ENCODE measurements at places on chromosomes 2 and 18.

DNA sequence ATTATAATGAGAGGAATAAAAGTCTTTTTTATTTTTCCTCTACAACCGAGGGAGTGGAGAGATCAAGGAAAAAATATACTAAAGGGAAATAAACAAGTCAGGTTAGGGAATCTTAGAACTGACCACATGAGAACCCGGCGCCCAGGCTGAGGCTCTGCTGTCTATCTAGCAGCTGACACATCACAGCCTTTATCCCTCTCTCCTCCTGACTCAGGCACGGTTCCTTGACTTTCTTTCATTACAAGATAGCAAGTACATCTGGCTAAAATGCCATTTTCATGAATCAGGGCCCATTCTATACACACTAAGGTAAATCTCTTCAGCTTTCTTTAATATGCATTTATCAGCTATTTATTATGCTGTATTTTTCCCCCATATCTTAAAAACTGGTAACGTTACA is 296.0 kb downstream of the TMX3 start:
- DNase-seq = no peak

- no peak for DNase-seq
Measured at GRCh38 chr2:217954971-217955740, 47.6 kb downstream of the TNS1 start.

GRCh38 chr2:175097297-175097696 is 70.7 kb downstream of the ATF2 start:
- no peak for DNase-seq

DNA sequence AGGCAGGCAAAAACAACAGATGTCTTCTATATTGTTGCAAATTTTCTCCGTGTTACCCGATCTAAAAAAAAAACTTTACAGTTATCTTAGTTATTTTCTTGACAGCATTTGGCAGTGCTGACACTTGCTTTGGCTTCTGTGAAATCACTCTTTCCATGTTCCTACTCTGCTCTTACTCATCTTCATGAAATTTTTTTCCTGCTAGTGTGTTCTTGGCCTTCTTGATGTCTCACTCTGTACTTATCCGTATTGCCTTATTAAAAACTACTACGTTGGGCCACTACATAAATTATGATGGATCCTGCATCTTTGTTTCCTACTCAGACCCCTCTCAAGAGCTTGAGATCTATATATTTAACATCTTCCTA is 134.4 kb downstream of the IKZF2 start:
- DNase-seq = no peak

GRCh38 chr2:84924173-84925106 is 19.0 kb downstream of the TMSB10 start:
- peak; percentile 40 for DNase-seq

DNA sequence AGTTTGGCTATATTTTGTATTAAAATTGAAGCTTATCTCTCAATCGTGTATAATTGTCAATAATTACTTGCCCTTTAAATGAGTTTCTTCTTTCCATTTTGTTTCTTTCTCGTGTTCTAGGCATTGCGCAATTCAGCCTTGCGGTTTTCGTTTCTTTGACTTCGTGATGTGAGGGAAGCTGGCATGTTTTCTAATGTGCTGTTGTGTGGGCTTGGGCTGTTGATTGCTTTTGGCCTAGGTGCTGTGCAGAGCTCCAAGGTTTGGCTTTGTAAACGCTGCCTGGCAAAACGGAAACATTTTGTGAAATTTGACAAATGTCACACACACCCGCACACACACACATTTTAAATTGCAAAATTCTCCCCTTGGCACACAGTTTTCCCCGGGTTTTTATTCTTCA is 242.6 kb upstream of the TCF4 start:
- no peak for DNase-seq

DNA sequence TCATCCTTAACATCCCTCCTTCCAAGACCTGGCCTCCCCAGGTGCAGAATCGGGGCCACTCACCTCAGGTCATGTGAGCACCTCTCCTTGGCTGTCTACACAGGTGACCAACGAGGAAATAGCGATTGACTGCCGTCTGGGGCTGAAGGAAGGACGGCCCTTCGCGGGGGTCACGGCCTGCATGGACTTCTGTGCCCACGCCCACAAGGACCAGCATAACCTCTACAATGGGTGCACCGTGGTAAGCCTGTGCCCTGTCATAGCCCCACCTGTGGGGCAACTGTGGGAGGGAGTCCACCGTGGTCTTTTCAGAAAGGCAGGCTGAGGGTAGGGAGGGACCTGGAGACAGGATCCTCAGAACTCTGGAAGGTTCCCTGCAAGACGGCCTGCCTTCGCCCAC is 54.3 kb downstream of the BOLA3 start:
- DNase-seq = no peak

DNA sequence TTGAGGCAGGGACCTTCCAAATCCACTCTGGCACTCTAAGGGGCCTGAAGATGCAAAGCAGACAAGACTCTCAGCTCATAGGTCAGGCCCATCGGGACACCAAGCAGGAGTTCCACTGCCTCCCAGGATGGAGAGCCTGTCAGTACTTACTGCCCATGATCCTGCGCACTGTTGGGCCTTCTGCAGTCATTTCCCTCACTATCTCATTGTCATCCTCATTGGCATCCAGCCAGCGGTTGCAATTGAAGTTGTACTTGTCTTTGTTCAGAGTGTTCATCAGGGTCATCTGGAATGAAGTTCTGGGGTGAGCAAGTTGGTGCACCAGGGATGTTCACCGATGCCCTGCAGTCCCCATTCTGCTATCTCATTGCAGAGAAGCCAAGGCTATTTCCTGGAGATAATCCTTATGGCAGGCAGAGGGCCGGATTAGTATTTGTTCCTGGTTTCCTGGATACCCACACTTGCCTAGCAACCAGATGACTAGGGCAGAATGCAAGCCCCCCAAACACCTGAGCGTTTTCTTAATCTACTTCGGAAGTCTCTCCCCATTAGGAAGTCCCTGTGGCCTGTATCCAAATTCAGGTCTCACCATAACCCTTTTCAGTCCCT is 65.1 kb downstream of the LOXHD1 start:
- peak; percentile 62 for DNase-seq

DNA sequence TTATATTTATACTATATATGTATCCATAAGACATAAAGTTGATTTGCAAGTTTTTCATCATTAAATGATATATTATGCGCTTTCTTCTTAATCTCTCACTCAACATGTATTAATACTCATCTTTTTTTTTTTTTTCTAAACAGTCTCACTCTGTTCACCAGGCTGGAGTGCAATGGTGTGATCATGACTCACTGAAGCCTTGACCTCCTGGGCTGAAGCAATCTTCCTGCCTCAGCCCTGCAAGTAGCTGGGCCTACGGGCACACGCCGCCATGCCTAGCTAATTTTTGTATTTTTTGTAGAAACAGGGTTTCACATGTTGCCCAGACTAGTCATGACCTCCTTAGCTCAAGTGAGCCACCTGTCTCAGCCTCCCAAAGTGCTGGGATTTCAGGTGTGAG is 51.4 kb upstream of the MAP4K3 start:
- no peak for DNase-seq

- no peak for DNase-seq
Measured at GRCh38 chr2:3970791-3971651, 267.6 kb downstream of the DCDC2C start.

DNA sequence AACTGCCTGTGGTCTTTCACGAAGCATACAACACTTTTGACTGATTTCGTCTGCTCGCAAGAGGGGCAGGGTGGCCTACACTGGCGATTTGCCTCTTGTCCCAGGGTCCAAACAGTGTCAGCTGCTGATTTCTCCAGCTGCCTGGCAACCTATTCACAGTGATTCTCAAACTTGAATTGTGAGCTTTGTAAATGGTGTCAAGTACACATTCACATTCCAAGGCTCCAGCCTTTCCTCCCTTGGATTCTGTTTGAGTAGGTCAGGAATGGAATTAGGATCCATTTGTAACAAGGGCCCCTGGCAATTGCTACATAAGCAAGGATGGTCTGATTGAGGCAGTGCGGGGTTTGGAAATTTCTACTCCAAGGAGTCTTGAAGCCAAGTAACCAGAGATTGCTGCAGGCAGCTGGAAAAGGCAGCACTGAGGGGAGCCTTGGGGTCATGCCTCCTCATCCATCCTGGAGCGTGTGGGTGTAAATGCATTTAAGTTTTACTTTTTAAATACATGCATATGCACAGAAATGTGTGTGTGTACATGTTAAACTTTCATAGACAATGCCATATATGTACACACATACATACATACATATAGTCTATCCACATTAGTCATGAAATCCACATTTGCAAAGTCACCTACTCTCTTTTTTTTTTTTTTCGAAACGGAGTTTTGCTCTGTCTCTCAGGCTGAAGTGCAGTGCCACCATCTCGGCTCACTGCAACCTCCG is 86.8 kb upstream of the UXS1 start:
- no peak for DNase-seq

GRCh38 chr2:215917953-215918620 is 95.3 kb downstream of the MREG start:
- no peak for DNase-seq

DNA sequence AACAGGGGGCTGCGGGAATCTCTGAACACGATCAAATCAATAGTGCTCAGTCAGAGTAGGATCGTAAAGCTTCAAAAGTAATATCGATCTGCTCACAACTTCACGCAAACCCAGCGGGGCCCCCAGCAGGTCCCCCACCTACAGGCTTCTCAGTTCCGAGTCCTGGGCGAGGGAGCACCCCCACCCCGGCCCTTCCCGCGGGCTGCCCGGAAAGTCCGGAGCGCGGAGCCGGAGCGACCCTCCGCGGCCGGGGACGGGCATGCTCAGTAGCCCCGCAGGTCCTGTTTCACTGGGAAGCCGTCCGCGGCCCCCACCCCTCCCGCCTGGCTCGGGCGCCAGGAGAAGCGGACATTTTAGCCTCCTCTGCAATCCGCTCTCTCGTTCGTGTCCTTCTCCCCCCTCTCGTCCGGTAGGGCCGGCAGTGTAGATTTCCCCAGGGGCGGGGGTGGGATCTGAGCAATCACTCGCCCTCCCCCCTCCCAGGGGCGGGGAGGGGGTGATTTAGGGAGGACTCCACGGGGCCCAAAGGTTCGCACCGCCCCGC is 3.3 kb upstream of the SPRED2 start:
- DNase-seq = peak; percentile 82

- no peak for DNase-seq
Measured at GRCh38 chr2:55896633-55897032, 26.9 kb downstream of the EFEMP1 start.

DNA sequence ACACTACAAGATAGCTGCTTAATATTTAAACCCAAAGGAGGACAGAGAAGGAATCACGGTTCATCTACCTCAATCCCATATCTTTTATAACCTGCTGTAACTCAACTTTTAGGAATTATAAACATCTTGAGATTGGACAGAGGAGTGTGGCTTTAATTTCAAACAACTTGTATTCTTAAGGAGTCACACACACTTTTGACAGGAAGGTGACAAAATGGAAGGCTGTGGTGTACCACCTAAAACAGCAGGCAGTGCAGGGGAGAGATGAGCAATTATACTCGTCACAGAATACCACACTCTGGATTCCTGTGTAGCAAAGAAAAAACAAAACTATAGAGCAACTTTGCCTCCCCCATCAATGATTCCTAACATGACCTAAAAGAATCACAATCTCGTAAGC is 194.8 kb downstream of the ZEB2 start:
- no peak for DNase-seq

GRCh38 chr2:159711562-159712142 is 654 bp upstream of the MARCHF7 start:
- no peak for DNase-seq

DNA sequence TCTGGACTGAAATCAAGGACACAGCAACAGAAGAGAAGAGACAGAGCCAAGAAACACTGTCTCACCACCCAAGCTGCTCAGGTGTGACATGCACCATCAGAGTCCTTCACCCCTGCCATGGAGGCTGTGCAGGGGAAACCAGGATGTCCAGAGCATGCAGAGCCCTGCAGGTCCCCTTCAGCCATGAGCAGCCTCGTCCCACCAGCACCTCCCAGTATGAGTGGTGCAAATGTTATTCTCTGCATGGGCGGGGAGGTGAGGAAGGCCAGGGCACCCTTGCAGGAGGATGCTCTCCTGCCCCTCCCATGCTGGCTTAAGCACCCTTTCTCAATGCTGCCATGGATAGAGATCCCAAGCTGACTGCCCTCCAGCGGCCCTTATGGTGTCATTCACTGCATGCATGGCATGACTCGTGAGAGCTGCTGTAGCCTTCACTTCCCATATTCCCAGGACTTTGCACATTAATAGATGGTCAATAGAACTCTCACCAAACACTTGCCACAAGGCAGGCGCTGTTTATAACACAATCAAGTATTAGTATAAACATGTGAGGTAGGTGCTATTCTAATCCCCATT is 171.0 kb downstream of the ANAPC1 start:
- no peak for DNase-seq

GRCh38 chr2:44053052-44053451 is 57.3 kb upstream of the LRPPRC start:
- no peak for DNase-seq

DNA sequence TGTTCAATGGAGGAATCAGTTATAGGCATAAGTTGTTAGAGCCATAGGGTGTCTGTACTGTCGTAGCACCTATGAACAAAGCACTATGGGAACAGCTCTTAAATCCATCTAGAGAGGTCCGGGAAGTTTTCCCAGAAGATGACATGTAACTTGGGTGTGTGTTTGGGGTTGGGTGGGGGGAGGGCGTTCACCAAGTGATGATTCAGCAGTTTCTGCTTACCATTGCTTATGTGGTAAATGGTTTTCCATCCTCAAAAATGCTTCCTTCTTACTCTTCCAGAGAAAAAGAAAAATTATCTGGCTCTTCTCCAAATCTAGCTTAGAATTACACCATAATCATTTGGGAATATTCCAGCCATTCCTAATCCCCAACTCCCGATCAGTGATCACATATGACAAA is 361.1 kb upstream of the ZNF521 start:
- DNase-seq = peak; percentile 23

DNA sequence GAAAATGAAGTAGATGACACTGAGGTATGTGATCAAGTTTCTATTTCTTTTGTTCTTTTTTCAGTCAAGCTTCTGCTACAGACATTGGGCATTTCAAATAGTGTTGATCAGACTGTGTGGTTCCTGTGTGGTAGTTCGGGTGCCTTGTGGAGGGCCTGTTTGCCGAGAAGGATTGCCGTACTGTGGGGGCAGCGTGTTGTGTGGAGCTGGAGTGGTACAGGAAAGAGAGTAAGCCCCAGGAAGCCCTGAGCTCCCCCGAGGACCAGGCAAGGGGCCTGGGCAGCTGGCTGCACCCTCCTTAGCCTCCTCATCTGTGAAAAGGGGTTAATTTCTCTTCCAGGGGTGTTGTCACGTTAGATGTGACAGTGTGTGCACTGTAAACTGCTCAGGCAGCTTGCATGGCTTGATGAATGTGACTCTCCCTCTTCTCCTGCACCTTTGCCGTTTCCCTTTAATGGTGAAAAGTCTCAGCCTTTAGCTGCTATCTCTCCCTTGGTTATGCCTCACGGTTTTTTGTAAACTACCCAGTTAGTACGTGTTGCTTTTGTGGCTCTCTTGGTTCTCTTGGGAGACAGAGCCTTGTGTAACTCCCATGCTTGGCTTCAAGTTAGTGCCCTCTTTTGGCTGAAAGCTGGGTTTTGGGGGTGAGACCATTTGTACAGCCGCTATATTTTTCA is 19.5 kb downstream of the C2orf74 start:
- no peak for DNase-seq

DNA sequence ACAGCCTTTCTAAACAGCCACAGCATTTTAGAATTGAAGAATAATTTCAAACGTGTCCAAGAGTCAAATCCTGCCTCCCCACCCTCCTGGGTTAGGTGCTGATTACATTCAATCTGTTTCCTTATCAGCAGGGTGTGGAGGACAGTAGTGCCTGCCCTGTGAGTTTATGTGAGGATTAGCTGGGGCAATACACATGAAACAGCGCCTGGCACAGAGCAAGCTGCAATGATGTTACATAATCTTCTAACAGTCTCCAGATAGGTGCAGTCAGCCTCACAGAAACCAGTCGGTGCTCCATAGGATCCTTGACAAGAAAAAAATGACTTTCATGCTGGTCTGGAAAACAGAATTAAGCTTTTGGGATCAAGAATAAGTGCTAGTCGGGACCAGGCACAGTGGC is 91.7 kb upstream of the ITGA6 start:
- DNase-seq = peak; percentile 4
